ENCODE measurements at places on chromosomes 3 and 15.
A peak's percentile ranks its signal among the peaks of the same experiment; 100 is the strongest.

GRCh38 chr15:73838831-73839426 is 34.4 kb upstream of the TBC1D21 start:
- peak; percentile 26 for DNase-seq

GRCh38 chr15:88090481-88091011 is 166.0 kb downstream of the NTRK3 start:
- DNase-seq, result no peak

GRCh38 chr3:185549122-185549521 is 3.3 kb downstream of the LIPH start:
- DNase-seq, result no peak

DNA sequence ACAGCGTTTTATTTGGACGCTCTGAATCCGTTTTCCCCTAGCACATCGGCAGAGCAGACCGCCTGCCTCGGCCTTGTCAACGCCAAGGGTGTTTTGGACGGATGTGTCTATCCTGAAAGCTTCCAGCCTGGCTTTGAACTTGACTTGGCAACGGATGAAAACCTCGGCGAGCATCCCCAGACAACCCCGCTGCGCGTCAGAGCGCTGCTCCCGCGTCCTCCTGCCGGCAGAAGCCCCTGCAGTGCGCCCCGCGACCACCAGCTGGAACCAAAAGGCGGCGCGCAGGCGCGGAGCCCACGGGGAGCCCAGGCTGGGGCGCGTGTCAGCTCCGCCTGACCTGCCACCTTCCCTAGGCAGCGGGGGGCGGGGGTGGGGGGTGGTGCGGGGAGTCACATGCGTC is 26.2 kb upstream of the ARL8B start:
- no peak for DNase-seq

GRCh38 chr3:64541803-64542202 is 146.0 kb downstream of the ADAMTS9 start:
- no peak for DNase-seq

- no peak for DNase-seq
These were observed 269.5 kb upstream of the ATP11B start for GRCh38 chr3:182523836-182524235.

- no peak for DNase-seq
These were observed 252.4 kb upstream of the C2CD4B start for GRCh38 chr15:62417439-62417838.

GRCh38 chr15:81327516-81327915 is 3.6 kb upstream of the STARD5 start:
- DNase-seq, result no peak

DNA sequence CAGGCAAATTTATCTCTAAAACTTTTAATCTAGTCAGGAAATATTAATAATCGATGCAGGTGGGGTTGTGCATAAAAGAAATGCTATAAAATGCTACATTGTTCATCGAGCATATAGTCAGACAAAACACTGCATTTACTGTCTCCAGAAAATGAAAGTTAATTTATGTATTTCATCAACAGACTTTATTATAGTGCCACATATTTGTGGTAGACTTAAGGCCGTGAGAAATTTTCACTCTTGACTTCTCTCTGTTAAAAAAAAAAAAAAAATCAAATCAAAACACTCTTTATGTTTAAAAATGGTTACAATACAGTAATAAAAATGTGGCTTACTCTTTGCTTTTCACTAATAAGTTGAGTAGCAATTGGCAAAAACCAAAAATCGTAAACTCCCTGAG is 67.4 kb downstream of the RBMS3 start:
- no peak for DNase-seq

DNA sequence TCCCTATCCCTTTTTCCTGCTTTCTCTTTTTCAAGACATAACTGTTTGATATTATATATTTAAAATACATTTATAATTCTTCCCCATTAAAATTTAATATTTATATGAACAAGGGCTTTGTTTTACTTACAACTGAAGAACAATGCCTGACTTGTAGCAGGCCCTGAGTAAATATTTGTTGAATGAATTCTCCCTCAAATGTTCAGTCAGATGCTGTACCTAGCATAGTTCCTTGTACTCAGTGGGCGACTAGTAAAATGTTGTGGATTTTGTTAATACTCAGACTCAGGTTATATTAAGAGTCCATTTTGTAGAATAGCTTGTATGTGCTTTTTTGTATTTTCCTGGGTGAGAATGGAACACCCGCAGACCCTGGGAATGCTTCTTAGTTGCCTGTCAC is 69.1 kb downstream of the SEC22A start:
- no peak for DNase-seq

Data from prostate gland (tissue), 2 donors.